Heart left ventricle (tissue), 16 donors: ENCODE measurements at places on chromosomes 5 and 9. TPM values are rescaled to one million over a fixed set of nuclear protein-coding genes. Genes with fewer than 3 reads are reported as not detected.

DNA sequence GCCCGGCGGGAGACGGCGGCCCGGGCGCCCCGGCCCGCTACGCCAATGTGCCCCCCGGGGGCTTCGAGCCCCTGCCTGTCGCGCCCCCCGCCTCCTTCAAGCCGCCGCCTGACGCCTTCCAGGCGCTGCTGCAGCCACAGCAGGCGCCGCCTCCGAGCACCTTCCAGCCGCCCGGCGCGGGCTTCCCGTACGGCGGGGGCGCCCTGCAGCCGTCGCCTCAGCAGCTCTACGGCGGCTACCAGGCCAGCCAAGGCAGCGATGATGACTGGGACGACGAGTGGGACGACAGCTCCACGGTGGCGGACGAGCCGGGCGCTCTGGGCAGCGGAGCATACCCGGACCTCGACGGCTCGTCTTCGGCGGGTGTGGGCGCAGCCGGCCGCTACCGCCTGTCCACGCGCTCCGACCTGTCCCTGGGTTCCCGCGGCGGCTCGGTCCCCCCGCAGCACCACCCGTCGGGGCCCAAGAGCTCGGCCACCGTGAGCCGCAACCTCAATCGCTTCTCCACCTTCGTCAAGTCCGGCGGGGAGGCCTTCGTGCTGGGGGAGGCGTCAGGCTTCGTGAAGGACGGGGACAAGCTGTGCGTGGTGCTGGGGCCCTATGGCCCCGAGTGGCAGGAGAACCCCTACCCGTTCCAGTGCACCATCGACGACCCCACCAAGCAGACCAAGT, 723 bp downstream of the SNX18 start:
- DNase-seq = peak; percentile 71

DNA sequence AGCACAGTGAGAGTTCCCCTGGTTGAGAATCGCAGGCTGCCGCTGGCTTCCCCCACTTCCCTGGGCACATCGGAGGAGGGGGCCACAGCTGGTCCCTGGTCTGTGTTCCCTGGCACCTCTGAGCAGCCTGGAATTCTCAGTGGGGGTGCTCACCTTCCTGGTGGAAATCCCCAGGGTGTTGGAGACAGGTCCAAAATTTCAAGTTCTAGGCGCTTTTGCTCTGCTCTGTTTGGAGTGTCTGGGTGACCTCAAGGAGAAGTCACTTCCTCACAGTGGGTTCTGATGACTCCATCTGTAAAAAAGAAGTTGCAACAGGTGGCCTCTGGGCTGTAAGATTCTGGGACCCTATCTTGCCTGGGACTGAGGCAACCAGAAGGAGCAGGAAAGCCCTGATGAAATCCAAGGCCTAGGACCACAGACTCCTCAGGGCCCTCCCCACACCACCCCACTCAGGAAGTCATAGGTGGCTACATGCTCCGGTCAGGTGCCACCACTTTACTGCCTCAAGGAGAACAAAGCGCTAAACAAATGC, at the start of gene TRAF1:
TRAF1 (minus strand) TSS at position 400 of the 532 bp plus-strand sequence. CDS start 721 bp downstream, outside the sequence.
- no peak for DNase-seq

PCDHA5 gene
- polyA plus RNA-seq = 0.04 TPM

ADCY2 gene
- polyA plus RNA-seq = 0.11 TPM

DNA sequence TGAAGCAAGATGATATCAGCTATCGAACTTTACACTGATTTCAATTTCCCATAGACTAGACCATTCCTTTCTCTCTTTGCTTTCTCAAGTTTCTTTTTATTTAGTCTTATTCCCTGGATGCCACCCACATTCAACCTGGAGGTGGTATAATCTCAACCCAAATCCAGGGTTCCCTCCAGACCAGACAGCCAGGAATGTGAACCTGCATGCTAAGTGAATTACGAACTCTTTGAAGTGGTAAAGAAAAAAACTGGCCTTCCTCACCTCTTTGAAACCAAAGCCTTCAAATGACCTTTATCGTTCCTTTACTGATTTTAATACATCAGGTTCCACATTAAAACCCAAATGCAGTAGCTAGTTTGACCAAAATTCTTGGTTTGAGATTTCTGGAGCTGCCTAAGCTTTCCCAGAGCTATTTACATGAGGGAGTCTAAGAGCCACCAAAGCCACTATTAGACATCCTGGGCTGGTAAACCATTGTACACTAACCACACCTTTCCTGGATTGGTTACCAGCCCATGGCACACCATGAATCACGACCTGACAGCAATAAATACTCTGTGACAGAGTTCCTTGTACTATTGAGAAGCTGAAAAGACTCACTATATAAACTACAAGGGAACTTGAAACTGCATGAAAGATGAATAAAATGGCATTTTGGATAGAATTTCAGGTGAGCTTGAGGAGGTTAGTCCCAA, 323.7 kb downstream of the ADAMTS6 start:
- DNase-seq = no peak

GRCh38 chr9:93653760-93654159, 77.4 kb downstream of the PHF2 start:
- peak; percentile 31 for DNase-seq

GRCh38 chr9:99595796-99596195, 225.9 kb upstream of the NR4A3 start:
- DNase-seq = no peak

GRCh38 chr5:89707891-89708290, 701.7 kb downstream of the CETN3 start:
- DNase-seq = no peak

GRCh38 chr5:78979909-78980308, 5.2 kb downstream of the ARSB start:
- DNase-seq = no peak

ACSL6 gene
- polyA plus RNA-seq = 0.33 TPM

DNA sequence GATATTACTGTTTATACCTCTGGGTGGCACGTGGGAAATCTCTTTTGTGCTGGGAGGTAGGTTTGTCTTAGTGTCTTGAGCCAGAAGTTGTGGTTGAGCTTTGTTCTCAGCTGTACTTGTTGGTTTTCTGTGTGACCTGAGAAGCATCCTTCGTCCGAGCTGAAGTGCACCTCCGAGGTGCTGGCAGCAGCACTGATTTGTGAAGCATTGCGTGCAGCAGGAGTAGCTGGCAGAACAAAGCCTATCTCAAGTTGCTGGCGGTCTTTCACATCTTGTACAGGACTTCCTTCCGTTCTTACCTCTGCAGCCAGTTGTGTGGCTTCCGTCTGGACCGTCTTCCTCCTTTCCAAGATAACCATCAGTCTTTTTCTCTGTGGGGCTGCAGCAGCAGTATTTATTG, 4.3 kb downstream of the PRRC2B start:
- no peak for DNase-seq

DNA sequence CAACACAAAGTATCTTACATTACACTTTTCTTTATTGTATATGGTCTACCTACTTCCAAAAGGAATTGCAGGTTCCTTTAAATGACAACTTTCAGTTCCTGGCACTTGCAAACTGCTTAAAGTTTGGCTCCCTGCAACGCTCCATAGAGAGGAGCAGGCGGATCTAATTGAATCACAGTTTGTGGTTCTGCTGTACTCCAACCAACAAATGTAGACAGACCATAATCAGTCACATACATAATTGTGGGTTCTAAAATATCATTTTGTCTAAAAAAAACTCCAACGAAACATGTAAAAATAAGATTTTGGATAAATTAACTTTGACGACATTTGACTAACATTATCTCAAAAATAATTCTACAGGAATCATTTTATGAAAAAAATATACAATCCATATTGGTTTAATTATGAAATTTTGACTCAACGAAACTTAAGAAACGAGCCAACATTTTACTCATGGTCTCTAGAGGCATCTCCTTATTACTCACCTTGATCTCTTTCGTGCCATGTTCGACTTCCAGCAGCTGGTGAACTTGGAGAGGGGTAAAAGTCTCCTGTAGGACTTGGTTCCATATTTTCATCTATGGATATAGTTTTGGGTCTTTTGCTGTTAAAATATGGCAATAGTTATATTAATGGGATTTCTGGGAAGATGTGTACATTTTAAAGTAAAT, 167.6 kb downstream of the NFIB start:
- DNase-seq = no peak

GRCh38 chr9:100911273-100911672, 117.3 kb upstream of the PLPPR1 start:
- DNase-seq = no peak

DNA sequence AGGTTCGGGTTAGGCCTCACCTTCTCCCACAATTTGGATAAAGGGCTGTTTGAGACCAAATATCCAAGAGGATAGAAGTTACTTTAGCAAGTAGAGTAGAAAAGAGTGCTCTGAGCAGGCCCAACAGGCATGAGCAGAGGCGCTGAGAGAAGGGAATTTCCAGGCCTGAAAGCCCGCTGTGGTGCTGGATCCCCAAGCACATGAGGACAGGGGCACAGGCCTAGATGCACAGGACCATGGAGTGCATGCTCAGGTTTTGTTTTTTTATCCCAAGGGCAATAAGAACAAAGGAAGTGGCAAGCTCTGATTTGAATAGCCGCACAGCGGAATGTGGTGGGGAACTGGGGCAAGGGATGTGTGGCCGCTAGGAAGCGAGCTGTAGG, 33.3 kb downstream of the OSMR start:
- DNase-seq = no peak

ANKRD34B gene
- not detected for polyA plus RNA-seq

- no peak for DNase-seq
These were observed 4.5 kb downstream of the RPS6 start for GRCh38 chr9:19375538-19375937.

HCN1 gene
- polyA plus RNA-seq = 0.43 TPM

DNA sequence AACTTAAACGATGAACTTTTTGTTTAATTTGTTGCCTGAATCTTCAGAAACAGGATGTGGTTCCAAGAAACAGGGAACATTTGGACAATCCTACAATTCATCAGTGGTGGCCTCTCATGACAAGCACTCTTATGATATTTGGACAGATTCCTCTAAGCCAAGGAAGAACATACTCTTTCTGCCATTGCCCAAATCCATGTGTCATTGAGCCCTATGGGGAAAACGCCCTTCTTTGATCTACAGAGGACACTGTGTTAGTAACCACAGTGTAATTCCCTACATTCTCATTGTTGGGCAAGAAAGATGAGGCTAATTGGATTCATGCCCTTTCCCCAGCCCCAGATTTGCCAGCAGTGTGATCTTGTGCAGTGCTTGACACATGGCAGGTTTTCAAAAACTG, 167.7 kb upstream of the PTCH1 start:
- no peak for DNase-seq

DNA sequence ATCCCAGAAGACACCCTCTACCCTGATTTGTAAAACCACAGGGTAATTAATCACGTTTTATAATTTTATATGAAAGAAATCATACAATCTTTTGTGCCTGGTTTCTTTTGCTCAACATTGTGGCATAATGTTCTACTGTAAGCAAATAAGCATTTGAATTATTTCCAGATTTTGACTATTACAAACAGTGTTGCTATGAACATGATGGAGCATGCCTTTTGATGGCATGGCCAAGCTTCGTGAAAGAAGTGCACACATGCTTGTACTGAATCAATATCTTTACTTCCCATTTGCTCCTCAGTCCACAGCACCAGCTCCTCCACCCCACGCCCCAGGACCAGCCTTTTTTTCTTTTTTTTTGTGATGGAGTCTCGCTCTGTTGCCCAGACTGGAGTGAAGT, 29.9 kb downstream of the ACSL6 start:
- DNase-seq = no peak

DNA sequence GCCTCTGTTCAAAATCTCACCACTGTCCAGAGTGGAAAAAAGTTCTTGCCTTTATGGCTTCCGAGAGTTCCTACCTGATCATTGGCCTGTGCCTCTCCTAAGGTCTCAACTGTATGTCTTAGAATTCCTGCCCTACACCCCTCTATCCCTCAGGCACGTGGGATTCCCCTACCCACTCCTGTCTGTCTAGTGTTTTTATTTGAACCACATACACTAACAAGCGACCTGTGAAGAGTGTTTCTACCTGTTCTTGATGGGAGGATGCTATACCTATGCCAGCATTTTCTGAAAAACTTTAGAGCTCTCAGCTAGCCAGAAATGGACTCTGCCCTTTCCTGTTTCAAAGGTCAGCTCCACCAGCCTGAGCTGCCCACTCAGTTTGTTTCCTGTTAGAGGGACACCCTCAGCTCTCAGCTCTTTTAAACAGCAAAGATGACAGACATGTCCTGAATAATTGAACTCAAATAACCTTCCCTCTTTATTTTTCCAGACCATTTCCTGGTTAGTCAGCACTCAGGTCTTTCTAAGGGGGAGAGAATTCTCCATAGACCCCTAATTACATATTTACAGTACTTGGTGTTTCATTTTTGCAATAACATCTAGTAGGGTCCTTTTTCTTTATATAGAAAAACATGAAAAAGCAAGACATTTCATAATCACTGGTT, 214.8 kb downstream of the AOPEP start:
- DNase-seq = no peak

- no peak for DNase-seq
These were observed 52.4 kb downstream of the RFX3 start for GRCh38 chr9:3473405-3473804.

FBP2 gene
- polyA plus RNA-seq = not detected
